ENCODE measurements at places on chromosomes 11 and 22. TPM values are rescaled to one million over a fixed set of nuclear protein-coding genes. Genes with fewer than 3 reads are reported as not detected.

Gene KDM4D
- 2.7 TPM for total RNA-seq

Gene CDPF1
- total RNA-seq = 38.4 TPM

Gene DERL3
- not detected for total RNA-seq

- no peak for DNase-seq
Observed at GRCh38 chr22:47377926-47378560, 615.6 kb downstream of the TBC1D22A start.

DNA sequence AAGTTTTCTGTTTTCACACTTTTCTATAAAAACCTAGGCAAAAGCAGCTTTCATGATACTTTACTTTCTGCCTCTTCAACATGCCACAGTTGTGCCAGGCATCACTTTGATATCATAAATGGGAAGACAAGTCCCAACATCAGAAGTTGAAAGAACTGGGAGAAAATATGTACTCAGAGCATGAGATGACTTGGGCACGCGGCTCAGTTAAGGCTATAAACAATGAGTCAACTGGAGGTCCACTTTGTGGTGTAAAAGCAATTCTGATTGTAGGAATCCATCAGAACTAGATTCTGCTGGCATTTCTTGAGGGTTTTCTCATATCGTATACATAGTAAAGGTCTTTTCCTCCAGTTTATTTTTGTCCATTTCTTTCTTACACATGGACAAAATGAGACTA, 109.7 kb upstream of the USP47 start:
- no peak for DNase-seq
